ENCODE measurements at places on chromosomes 12 and 14.

DNA sequence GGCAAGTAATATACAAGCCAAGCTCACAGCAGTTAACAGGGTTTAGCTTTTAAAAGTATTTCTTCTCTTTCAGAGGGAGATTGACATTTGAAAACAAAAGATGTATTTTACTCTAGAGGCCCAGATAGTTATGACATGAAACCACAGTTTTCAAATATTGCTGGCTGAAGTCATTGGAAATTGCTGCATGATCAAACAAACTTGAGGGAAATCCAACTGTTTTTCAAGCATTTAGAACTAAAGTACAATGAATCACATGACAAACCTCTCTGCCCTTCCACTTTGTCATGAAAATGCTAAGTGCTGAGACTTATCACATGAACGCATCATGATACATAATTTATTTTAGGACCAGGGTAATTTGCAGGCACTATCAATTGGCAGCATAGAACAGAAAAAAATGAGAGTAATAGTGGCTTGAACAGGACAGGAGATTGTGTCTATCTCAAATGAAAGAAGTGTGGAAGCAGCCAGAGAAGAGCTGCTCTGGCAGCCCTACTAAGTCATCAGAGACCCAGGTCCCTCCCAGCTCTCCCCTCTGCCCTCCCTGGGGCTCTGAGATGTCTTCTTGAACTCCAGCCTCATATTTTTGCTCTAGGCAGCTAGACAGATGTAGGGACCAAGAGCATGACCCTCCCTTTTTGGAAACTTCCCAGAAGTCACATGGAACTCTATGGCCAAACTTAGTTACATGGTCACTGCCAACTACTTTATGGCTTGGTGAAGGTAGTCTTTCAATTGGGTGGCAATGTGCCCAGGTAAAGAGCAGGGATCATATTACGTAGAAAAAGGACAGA is 90.1 kb upstream of the PELI2 start:
- no peak for DNase-seq

GRCh38 chr12:89414851-89415250 is 62.5 kb upstream of the DUSP6 start:
- DNase-seq: no peak

- no peak for DNase-seq
These were observed 15.4 kb upstream of the KRT5 start for GRCh38 chr12:52535574-52535973.

DNA sequence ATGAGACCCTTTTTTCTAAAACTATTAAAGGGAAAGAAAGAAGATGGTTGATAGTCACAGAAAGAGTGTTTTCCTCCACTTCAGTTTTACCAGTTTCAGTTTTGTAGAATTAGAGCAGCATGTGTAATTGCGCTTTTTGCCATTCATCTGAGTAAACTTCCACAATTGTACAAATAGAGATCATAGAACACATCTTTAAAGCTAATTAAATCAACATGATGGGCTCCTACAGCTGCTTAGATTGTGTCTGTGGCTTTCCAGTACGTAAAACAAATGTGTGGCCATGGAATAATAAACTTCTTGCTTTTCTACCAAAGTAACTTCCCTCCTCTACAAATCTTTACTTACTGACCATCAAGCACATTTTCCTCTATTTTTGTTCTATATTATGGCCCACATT is 84.2 kb upstream of the LRIG3 start:
- DNase-seq: no peak

GRCh38 chr12:64387197-64387816 is 3.3 kb downstream of the C12orf56 start:
- no peak for DNase-seq

GRCh38 chr12:110581931-110582275 is 1.2 kb downstream of the PPTC7 start:
- no peak for DNase-seq
